ENCODE measurements at places on chromosomes 12 and 14.

DNA sequence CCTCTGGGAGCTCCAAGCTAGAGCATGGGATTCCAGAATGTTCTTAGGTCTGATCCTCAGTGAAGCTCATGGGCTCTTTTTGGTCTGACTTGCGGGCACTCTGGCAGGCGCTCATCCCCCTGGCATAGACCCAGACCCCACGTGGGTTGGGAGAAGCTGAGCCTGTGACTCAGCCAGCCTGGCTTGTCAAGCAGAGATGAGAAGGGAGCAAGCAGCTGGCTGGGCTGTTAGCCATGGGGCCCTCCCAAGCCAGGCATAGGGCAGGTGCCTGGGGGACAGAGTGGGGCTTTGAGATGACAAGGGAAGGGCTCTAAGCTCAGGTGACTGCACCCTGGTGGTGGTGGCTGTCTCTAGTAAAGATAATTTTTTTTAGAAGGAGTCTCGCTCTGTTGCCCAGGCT, 80.3 kb upstream of the NOS1 start:
- DNase-seq: no peak

GRCh38 chr14:99964979-99965378, 100.2 kb upstream of the EVL start:
- no peak for DNase-seq

GRCh38 chr12:109497675-109498074, 20.2 kb downstream of the UBE3B start:
- DNase-seq: no peak

GRCh38 chr12:29743077-29743476, 40.7 kb downstream of the TMTC1 start:
- DNase-seq: no peak

DNA sequence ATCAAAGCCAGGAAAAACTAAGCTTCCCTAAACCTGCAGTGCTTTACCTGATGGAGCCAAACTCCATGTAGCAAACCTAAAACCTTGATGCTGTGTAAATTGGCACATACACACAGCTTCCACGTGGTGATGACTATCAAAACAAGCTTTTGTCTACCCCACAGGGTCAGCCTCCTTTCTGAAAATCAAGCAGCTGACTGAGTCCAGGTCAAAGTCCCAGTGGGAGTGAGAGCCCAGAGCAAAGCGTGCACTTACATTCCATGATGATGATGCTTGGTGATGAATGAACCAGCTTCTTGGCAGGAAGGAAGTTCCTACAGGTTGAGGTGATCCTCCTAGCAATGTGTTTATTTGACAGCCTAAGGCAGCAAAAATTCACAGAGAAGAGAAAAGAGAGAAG, 630.0 kb upstream of the TBX3 start:
- no peak for DNase-seq

DNA sequence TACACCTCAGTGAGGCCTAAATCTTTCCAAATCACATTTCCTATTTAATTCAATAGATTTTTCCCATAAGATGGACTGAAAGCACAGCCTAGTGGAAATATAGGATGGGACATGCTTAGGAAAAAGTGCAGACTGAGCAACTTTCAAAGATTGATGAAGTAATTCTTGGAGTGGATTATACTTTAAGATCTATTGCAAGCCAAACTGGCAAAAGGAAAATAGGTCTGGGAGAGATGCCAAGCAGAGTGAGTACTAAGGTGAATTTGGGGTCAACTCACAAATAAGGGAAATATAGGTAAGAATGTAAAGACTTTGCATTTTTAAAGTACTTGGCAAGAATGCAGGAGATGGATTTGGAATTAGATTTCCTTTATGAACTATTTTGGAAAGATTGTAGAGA, 170.2 kb upstream of the FOXG1 start:
- DNase-seq: no peak

DNA sequence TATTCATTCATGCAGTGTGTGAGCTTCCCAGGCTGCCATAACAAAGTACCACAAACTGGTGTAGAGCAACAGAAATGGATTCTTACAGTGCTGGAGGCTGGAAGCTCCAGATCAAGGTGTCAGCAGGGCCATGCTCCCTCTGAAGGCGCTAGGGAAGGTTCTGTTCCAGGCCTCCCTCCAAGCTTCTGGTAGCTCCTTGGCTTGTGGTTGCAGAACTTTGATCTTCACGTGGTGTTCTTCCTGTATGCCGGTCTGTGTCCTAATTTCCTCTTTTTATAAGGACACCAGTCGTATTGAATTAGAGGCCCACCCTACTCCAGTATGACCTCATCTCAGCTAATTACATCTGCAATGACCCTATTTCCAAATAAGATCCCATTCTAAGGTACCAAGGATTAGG, 3.1 kb downstream of the OTUB2 start:
- no peak for DNase-seq

DNA sequence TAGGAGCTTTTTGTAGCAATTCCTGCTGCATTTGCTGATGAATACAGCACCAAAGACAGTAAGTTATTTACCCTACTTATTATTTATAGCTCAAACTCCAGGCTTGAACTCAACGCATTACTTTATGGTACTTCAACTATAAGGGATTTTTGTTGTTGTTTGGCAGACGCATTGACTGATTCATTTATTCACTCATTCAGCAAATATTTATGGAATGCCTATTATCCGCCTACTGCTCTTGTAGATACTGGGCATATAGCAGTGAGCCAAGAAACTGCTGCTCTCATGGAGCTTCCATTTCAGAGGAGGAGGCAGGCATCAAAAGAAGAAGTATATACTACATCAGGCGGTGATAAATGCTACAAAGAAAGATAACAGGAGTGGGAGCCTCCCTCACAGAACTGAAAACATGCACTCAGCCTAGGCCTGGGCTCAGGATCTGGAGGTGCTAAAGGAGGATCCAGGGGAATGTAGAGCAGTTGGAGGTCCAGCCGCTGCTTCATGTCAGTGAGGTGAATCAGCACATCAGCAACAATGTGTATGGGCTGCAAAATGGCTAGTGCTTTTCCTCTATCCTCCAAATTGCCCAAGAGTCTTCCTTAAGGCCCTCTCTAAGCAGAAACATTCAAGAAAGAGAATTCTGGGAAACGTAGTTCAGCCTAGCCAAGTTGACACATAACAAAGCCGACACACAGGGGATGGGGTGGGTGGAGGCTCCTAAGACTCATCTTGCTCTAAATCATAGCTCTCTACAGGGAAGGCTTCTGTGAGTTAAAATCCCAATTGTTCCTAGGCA, 157.5 kb downstream of the NRXN3 start:
- DNase-seq: no peak

- DNase-seq: no peak
These were observed 282.1 kb downstream of the RPS29 start for GRCh38 chr14:49303946-49304516.

- DNase-seq: no peak
These were observed 271.0 kb upstream of the RTL1 start for GRCh38 chr14:101174522-101174838.

GRCh38 chr12:132057691-132058090, 86.4 kb downstream of the DDX51 start:
- DNase-seq: no peak

DNA sequence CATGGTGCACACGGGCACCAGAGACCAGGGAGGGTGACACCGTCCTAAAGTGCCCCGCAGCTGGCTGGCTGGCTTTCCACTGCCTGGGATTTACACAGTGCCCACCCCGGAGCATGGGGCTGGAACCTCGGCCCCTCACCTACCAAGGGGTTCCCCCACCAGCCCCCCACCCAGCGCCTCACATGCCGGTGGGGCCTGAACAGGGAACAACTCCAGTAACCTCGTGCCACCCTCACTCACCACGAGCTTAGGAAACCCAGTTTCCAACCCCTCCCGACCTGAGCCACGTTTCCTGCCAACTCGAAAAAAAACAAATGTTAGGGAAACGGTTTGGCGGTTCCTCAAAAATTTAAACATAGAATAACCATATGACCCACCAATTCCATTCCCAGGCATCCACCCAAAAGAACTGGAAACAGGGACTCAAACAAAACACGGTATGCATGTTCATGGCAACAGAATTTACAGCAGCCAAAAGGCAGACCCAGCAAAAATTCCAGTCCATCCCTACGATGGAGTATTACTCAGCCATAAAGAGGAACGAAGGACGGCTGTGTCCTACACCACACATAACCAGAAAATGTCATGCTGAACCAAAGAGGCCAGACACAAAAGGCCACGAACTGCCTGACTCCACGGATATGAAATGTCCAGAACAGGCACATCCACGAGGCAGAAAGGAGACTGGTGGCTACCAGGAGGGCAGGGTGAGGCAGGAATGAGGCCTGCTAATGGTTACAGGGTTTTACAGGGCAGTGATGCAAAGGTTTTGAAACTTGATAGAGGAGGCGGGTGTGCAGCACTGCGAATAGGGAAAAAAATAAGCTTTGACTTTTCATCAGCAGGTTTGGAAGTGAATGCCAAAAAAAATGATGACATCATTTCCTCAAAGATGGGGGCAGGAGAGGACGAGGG, 68.9 kb downstream of the NCOR2 start:
- no peak for DNase-seq

DNA sequence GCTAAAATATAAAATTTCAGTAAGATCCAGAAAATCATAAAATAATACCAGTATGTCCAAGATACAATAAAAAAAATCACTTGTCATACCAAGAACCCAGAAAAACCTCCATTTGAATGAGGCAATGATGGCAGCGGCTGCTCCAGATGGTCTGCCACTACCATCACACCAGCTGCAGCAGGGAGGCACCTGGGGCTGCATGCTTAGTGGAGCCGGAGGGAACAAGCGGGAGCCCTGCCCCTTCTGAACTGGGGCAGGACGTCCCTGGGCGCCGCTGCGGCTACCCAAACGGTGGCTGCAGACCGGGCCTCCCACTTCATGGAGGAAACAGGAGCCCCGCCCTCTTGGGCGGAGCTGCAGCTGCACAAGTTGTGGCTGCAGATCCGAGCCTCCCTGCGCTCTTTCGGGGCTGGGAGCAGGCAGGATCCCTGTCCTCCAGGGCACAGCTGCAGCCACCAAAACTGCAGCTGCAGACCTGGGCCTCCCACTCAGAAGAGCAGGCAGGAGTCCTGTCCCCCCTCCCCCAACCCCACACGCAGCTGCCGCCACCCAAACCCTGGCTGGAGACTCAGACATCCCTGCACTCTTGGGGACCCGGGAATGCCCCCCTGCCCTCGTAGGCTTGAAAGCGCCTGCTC, 36.1 kb upstream of the OR5AU1 start:
- no peak for DNase-seq

GRCh38 chr14:76872796-76873432, 46.7 kb downstream of the LRRC74A start:
- no peak for DNase-seq

- DNase-seq: no peak
These were observed 25.0 kb upstream of the KCNA5 start for GRCh38 chr12:5018677-5019076.

DNA sequence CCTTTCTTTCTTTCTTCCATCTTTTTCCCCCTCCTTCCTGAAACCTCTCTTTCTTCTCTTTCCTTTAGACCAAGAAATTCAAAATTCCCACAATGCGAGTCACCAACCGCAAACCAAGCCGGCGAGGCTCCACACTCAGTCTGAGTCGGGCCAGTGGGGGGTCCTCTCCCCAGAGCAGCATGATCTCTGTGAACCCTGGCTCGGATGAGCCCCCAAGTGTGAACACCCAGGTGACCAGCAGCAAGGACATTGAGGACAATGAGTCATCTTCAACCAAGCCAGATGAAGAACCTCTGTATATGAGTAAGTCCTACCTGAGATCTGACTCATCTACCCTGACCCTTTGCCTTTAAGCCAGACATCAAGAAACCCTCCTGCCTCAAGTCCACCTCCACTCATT, 88.6 kb upstream of the TMEM233 start:
- no peak for DNase-seq

- no peak for DNase-seq
These were observed 16.1 kb upstream of the NUDT14 start for GRCh38 chr14:105197211-105197641.

DNA sequence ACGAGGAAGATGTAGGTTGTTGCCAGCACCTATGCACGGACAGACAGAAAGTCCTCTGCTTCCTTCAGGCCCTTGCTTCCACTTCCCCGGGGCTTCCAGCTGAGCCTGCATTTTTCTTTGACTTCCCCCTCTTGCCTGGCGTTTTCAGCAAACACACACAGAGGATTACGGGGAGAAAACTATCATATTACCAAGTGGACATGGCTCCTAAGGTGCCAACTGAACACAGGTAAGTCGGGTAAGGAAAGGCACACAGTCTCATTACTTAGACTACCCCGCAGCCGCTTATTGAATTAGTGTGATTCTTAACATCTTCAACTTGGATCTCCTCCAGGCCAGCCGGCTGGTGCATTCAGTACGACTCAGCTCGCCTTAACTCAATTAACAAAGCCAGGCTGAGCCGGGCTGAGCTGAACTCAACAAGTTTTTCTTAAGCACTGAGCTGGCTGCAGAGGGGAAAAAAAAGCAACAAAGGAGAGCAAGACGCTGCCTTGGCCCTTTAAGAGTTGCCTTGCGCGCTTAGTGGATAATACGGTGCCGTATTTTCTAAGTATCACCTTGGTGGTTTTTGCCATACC, 19.2 kb upstream of the MAP1LC3B2 start:
- no peak for DNase-seq

DNA sequence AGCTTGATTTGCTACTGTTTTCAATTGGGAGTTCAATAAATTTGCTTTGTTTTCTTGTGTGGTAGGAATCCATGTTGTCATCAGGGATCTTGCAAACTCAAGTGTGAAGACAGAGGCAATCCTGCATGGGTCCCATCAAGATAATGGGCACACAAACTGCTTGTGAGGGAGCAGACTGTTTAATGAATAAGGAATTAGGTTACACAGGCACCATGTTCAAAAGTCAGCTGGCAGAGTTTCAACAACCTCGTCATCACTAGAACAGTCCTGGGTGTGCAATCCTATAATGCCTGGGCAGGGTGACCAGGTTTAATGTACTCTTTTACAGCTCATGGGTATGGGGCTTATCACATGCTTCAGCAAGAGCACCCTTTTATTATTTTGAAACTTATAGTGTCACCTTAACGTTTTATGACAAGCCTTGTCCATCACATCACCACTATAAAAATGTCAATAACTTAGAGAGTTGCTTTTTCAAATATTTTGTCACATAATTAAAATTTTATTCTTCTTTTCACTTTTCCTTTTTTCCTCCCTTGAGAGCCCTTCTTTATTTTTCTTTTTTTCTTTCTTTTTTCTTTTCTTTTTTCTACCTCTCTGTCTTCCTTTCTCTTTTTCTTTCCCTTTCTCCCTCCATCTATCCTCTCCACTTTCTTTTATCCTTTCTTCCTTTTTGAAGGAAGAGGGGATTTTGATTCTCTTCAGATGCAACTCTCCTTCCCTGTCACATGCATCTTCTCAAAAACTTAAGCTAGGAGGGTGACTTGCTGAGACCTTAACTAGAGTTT, 252.2 kb upstream of the ATP2B1 start:
- DNase-seq: no peak

- no peak for DNase-seq
These were observed 376.9 kb downstream of the GALC start for GRCh38 chr14:87615822-87616679.

DNA sequence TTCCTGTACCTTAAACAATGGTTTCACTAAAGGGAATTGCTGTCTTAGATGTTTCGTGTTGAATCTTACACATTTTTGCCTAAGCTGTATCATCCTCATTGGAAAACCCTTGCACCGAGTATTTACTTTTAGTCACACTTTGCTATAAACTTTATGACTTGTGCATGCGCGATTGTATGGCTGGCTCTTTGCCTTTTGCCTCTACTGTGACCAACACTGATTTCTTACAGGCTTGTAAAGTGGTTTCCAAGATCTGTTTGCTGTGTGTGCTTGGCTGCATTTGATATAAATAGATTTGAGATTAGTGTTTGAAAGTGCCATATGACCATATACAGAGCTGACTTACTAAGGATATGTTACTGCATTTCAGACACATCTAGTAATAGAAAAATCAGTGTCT, 40.5 kb downstream of the RASSF3 start:
- no peak for DNase-seq
